Sigmoid colon (tissue), 7 donors: ENCODE measurements at places on chromosomes 7 and 10. TPM values are rescaled to one million over a fixed set of nuclear protein-coding genes. Genes with fewer than 3 reads are reported as not detected.

The CDNF gene
- total RNA-seq: 2.9 TPM

- no peak for DNase-seq
Observed at GRCh38 chr10:82252081-82252480, 377.1 kb downstream of the NRG3 start.

DNA sequence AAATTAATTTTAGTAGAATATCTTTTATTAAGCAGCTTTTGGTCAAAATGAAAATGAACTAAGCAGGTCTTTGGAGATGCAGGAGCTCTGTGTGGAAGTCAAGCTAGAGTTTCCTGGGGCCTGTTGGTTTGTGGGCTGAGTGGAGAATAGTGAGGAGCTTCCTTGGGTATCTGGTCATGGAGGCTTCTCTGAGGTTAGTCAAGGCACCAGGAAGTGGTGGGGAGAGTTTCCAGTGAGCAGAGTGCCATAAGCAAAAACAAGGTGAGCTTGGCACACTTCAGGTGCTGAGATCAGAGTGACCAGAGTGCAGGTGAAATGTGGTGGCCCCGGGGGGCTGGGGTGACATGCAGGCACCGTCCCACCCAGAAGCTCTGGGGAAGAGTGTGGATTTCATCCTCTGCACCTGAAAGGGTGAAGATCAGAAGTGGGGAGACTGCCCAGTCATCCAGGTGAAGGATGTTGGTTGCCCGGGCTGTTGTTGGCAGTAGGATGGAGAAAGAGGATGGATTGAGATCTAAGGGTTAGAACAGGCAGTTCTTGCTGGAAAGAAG lies 77.4 kb downstream of the WDR37 start:
- no peak for DNase-seq

- no peak for DNase-seq
Observed at GRCh38 chr7:152108359-152108758, 82.9 kb downstream of the GALNT11 start.

GRCh38 chr7:99380823-99381663 lies 6.5 kb downstream of the ARPC1B start:
- DNase-seq: no peak

DNA sequence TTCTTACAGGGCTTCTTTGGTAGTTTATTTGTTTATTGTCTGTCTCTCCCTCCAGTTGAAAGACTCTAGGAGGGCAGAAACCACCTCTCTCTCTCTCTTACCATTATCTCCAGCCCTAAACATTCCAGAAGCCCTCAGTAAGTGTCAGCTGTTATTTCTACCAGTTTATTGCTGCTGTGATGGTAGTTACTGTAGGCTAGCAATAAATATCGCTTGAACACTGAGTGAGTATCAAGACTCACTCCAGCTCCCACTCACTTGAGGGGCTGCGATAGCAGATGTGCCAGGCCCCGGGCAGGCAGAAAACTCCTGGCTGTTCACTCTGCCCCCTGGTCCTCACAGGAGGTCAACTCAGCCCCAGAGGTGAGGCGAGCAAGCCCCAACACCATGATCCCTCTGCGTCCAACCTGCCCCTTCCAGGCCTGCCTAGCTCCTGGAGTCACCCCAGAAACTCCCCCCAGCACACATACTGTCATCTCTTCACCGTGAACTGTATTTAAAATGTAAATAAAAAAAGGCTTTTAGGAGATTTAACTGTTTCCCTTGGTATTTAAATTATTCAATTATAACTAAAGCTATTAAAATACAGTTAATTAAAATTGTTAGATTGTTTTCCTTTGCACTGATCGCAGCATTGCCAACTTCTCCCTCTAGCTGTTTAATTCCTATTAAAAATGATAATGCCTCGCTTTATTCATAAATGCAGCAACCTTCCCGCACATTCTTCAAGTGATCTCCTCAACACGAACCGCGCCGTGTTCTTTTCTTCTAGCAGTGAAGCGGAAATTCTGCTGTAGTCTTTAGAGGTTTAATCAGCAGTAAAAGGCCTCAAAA lies 321.1 kb upstream of the ZMIZ1 start:
- DNase-seq: no peak
